AG09309 (cell line): ENCODE measurements at places on chromosomes 6 and 20.

DNA sequence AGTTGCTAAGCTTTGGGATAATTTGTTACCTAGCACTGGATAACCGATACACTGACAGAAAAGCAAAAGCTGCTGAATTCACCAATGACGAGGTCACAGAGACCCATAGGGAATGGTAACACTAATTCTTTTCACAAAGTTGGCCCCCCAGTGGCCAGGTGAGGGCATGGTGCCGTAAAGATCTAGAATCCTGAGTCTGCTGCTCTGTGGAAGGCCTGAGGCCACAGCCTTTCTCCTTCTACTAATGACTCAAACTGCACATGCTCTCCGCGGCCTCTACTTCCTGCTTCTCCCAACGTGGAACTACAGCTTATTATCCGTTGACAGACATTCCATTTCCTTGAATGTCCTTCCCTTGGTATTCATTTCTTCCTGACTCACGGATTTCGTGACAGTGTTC is 127.1 kb downstream of the OPRM1 start:
- no peak for DNase-seq

GRCh38 chr20:62772103-62772611 is 24.1 kb upstream of the MRGBP start:
- DNase-seq = no peak

DNA sequence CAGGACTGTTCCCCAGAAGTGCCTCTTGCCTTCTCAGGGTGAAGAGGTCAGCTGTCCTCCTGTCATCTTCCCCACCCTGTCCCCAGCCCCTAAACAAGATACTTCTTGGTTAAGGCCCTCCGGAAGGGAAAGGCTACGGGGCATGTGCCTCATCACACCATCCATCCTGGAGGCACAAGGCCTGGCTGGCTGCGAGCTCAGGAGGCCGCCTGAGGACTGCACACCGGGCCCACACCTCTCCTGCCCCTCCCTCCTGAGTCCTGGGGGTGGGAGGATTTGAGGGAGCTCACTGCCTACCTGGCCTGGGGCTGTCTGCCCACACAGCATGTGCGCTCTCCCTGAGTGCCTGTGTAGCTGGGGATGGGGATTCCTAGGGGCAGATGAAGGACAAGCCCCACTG is 9.8 kb downstream of the PI16 start:
- no peak for DNase-seq

GRCh38 chr6:83600459-83600858 is 88.1 kb downstream of the PRSS35 start:
- no peak for DNase-seq

DNA sequence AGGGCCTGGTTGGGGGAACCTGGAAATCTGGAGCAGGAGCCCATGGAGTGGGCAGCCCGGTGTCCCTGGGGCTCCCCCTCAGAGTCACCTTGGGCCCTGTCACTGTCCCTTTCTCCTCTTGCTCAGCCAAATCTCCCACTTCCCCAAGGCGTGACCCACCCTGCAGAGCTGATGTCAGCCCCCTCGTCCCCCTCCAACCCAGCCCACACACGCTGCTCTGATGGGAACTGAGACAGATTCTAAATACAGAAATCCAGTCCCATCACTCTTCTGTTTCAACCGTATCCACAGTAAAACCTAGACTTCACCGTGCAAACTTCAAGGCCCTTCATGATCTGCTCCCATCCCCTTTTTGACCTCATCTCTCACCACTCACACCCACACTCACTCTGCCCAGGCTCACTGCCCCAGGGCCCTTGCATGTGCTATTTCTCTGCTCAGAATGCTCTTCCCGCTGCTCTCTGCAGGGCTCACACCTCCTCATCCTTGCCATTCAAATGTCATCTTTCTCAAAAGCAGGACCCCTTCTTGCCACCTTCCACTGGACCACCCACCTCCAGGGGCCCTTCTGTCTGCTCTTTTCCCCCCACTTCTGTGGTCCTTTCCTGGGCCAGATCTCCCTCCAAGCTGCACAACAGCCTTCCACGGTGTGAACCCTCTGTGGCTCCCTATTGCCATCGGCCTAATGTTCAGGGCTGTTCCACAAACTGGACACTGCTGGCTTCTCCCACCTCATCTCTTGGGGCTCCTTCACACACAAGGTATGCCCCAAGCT is 16.6 kb downstream of the TGM2 start:
- DNase-seq = no peak

GRCh38 chr20:38550274-38550673 is 30.7 kb upstream of the ADIG start:
- no peak for DNase-seq

DNA sequence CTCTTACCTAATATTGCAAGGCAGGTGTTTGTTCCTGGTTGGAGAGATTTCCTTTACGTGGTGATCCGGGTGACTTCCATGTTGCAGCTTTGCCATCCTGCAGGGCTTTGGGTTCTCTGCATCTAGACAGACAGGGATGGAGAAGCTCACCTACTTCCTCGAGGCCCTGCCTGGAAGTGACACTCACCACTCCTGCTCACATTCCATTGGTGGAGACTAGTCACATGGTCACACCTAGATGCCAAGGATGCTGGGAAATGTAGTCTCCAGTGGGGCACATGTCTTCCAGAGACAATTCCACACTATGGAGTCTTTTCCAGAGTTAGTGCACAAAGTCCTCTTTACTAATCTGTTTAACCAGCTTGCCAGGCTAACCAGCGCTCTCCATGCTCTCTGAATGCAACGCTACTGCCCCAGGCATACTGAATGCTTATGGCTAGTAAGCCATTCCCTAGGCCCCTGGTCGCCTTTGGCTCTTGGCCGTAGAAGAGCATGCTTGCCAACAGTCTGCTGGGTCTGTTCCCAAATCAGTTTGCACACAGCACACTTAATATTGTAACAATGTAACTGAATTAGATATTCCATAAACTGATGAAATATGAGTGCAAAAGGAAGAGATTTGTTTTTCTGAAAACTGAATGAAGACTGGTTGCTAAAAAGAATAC is 6.7 kb upstream of the KCNK15 start:
- DNase-seq = no peak

DNA sequence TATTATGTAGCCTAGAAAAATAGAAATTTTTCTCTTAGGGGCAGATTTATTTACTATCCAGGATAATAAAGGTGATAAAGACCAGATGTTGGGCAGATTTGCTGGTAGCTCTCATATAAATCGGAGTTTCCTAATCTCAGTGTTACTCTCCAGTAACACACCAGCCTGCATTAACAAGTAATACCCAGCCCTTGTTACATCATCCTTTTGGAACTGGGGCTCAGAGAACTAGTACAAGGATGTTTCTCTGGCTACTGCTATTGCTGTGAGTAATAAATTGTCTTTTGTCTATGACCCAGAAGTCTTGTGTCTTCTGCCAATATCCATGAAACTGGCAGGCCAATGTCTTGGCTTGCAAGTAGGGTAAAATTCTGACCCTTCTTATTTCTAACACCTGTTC is 16.8 kb downstream of the TPD52L1 start:
- peak; percentile 90 for DNase-seq

DNA sequence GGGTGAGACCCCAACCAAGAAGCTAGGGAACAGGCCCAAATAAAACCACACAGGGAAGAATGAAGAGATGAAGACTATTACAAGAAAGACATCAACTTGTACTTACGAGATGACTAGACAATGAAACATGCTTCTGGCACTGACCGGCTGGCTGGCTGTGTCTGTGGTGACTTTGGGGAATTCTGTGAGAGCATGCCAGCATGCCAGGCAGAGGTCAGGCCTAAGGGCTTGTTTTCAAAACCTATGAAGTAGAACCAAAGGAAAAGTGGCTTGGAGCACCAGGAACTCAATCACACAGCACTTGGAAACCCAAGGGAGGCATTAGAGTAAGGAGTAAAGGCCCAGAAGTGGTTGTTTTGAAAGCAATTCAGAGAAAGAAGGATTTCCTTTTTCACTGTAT is 28.4 kb upstream of the GSTA3 start:
- DNase-seq = no peak

- no peak for DNase-seq
Observed at GRCh38 chr20:61548069-61548468, 296.0 kb downstream of the CDH4 start.

GRCh38 chr6:154169193-154169847 is 130.3 kb downstream of the OPRM1 start:
- DNase-seq = no peak

GRCh38 chr6:143902827-143903226 is 38.6 kb downstream of the ZC2HC1B start:
- DNase-seq = no peak

DNA sequence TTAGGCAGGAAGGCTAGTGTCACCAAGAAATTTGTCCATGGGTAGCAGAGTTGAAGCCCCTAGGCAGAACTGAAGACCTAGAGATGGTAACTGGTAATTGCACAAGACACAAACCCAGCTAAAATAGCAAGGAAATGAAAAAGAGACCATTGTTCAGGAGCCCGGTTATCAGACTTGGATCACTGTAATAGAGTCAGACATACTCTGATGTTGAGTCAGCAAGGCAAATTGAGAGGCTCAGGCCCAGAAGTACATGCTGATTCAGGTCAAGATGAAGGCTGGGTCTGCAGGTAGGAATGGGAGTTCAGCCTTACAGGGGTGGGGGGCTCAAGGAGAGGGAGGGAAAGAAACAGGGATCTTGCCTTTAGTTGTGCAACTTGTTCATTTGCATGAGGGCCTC is 6.5 kb upstream of the TMEM242 start:
- no peak for DNase-seq

DNA sequence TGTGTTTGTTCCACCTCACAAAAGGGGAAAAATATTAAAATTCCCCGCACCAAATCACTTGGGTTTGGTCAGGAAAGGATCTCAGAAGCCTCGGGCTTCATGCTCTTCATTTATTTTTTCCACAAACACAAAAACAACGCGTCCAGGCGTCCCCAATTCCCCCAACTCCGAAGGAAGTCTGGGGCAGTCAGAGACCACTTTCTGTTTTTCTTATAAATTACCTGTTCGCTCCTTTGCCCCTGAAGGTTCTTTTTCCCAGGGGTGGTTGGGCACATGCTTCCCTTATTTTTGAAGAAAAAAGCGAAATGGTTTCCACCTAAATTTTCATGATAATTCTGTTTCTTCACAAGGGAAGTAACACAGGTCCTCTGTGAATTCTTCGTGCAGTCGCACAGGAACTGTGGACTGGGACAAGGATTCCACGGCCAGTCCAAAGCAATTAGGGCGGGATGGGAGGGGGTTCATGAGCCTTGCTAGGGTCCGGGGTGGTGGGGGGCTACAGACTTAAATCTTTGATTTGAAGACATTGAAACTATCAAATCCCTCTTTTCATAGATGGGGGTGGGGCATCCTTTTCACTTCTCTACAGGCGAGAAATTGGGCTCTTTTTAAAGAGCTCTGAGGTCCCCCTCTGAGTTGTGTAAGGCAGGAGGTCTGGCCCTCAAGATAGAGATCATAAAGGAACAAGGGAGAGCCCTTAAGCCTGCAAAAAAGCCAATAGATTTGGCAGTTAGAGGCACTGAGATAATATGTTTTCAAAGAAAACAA is 30.5 kb upstream of the HFE start:
- no peak for DNase-seq

DNA sequence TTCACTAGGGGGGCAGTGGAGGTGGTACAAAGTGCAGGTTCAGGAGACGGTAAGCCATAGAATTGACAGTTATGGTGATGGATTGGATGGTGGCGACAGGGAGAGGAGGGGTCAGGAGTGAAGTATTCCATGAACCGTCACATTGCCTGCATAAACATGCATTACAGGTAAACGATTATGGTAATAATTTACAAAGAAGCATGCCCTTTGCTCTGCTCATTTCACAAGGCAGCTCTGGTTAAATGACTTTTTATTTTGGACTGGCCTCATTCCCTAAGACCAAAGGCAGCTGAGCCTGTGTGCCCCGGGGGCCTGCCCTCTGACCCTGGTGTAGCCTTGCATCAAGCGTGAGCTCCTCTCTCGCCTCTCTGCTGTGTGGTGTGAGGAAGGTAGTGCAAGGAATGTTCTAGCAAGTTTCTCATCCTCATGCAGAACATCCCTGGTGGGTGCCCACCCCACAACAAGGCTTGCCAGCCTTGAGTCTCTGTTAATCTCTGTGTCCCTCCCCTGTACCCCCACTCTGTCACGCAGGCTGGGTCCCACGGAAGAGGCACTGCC is 59.0 kb downstream of the PPP1R14C start:
- no peak for DNase-seq

- no peak for DNase-seq
Observed at GRCh38 chr20:8334641-8335040, 202.6 kb downstream of the PLCB1 start.

GRCh38 chr6:170005665-170006064 is 254.2 kb downstream of the ERMARD start:
- no peak for DNase-seq

DNA sequence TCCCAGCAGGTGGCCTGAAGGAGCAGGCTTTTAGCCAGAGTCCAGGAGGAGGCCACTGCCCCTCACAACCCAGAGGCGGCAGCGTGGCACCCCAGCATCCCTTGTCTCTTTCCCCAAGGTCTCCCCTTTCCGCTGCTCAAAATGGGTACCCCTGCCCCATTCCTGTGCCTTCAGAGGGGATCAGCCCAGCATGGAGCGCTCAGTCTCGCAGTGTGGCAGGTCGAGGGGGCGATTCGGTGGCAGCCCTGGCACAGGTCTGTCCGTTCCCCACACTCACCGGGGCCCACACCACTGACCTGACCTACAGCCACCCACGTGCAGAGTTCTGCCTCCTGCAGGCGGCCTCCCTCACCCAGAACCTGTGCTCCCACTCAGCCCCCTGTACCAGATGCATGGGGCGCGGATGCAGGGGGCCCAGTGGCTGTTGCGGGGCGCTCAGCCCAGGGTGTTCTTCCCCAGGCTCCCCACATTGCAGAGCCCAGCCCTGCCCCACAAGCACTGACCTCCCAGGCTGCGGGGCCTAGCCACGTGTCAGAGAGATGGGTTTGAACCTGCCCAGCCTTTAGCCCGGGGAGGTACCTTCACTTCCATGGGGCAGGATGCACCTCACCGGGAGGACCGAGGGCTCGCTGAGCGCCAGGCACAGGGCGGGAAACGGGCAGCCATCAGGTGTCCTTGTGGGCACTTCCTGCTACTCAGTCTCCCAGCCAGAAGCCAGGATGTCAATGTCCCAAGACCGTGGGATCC is 41.8 kb downstream of the DSTN start:
- no peak for DNase-seq

- DNase-seq = no peak
Observed at GRCh38 chr20:59782986-59783640, 150.3 kb downstream of the SYCP2 start.

- no peak for DNase-seq
Observed at GRCh38 chr20:39328347-39328746, 366.2 kb downstream of the DHX35 start.

DNA sequence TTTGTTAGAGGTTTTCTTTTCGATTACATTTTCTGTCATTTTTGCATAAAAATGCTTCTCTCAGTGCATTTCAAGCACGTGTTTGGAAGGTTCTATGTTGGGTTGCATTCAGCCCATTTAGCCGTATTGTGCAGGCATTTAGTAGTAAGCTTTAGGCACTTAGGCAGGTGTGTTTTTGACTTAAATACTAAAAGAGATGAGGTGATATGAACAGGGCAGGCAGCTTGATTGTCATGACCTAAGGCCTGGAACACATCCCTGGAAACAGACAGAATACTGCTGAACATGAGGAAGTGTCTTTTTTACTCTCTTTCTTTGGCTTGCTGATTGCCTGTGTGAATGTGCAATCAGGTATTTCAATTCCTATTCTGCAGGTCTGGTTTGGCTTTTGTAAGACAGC is 610.5 kb upstream of the MAN1A1 start:
- DNase-seq = no peak

GRCh38 chr6:110786696-110787095 is 28.6 kb downstream of the CDK19 start:
- no peak for DNase-seq

- DNase-seq = no peak
Observed at GRCh38 chr6:15892369-15892768, 229.5 kb upstream of the DTNBP1 start.

GRCh38 chr20:59564171-59564570 is 40.2 kb upstream of the PHACTR3 start:
- DNase-seq = no peak

GRCh38 chr6:121999456-122000065 is 399.9 kb upstream of the HSF2 start:
- DNase-seq = no peak
